NCI-H1930 (cell line): ENCODE measurements at places on chromosomes 1 and 21.

GRCh38 chr1:180953291-180954004, 40.8 kb downstream of the KIAA1614 start:
- no peak for DNase-seq

DNA sequence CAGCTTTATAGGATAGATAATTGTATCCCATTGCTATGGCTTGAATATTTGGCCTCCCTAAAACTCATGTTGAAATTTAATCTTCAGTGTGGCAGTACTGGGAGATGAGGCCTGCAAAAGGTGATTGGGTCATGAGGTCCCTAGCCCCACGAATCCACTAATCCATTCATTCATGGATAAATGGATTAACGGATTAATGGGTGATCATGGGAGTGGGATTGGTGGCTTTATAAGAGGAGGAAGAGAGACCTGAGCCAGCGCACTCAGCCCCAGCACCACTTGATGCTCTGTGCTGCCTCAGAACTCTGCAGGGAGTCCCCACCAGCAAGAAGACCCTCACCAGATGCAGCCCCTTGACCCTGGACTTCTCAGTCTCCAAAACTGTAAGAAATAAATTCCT, 32.0 kb downstream of the S100A6 start:
- no peak for DNase-seq

GRCh38 chr1:29639741-29640427, 403.6 kb downstream of the PTPRU start:
- no peak for DNase-seq

GRCh38 chr1:224454402-224455055, 19.9 kb upstream of the WDR26 start:
- no peak for DNase-seq

DNA sequence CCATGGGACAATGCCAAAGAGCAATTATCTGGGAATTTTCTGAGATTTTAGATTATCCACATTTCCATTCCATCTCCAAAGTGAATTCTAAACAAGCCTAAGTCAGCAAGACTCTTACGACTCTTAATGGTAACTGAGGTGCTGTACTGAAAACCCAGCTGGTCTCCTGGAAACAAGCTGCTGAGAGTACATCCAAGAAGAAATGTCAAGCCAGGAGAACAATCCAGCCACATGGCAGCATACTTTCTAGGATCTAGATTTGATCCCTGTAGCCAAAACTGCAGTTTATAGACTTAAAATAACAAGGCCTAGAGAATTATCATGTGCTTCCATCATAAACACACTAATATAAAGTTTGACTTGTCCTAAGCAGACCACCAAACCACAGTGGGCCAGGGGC, 45.8 kb downstream of the KCNH1 start:
- DNase-seq = no peak

DNA sequence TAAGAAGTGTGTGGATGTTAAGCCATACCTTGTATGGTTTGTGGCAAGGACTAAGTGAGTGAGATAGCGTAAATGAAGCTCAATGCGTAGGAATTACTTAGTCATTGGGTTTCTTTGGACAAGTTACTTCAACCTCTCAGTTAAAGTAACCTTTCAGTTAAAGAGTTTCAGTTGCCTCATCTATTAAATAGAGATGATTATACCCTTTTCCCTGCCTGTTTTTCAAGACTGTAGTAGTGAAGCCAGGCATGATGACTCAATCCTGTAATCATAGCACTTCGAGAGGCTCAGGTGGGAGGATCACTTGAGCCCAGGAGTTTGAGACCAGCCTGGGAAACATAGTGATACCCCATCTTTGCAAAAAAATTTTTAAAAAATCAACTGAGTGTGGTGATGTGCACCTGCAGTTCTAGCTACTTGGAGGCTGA, 6.3 kb downstream of the ZMPSTE24 start:
- DNase-seq = no peak

- DNase-seq = no peak
Observed at GRCh38 chr21:34967509-34968289, 81.4 kb downstream of the RUNX1 start.

- DNase-seq = no peak
Observed at GRCh38 chr21:19048098-19048672, 644.6 kb upstream of the TMPRSS15 start.

GRCh38 chr1:32094746-32095521, 12.9 kb upstream of the KPNA6 start:
- DNase-seq = no peak

DNA sequence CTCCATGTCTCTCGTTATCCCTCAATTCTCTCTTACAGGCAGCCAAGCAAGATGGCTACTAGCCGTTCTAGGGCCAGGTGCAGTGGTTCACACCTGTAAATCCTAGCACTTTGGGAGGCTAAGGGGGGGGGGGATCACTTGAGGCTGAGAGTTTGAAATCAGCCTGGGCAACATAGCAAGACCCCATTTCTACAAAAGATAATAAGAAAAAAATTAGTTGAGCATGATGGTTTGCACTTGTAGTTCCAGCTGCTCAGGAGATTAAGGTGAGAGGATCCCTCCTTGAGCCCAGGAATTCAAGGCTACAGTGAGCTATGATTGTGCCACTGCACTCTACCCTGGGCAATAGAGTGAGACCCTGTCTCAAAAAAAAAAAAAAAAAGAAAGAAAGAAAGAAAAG, 80.4 kb downstream of the NKAIN1 start:
- no peak for DNase-seq

- DNase-seq = peak; percentile 40
Observed at GRCh38 chr21:24276204-24276603, 1331.1 kb downstream of the MRPL39 start.

DNA sequence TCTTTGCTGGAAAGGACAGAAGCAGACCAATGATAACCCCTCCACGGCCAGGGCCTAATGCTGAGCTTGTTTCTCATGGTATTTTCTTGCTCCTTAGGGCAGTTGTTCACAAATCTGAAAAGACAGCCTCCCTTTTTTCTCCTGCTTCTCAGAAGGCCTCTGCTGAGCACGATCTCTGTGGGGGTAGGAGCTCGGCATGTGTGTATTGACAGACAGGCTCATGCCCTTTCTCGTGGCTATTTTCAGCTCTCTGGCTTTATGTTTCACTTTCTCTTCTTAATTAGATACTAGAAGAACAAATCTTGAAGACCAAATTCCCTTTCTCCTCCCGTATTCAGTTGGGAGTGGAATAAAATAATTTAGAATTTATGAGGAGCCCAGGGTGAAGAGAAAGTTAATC, 768 bp upstream of the RIIAD1 start:
- DNase-seq = no peak

DNA sequence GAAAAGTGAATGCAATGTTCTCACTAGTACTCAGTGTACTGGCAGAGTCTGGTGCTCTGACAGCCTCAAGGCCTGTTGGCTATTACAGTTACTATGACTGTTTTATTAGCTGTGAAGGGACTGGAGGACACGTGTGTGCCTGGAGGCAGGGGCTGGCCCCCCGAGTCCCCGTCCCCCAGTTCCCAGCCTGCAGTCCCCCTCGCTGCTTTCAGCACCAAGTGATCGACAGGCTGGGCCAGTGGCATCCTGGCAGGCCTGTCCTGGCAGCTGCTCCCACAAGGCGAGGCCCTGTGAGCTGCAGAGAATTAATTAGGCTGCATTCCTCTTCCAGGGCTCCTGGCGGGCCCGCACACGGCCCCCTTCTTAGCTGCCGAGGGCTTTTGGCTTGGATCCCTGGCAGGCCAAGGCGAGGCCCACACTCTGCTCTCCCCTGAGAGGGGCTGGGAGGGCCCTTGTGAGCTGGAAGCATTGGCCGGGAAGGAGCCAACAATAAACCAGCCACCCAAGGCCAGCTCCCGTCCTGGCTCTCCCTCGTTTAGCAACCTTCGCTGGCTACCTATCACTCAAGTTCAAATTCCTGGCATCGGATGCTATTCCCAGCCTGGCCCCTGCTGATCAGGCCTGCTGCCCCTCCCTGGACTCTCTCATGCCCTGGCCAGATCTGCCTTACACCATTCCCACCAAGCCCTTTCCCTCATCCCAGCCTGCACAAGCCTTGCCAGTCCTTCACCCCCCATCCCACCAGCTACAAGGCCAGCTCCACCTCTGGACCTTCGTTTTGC, 9.8 kb downstream of the EDN2 start:
- DNase-seq = no peak

- no peak for DNase-seq
Observed at GRCh38 chr1:158371188-158371953, 17.7 kb downstream of the CD1E start.

- DNase-seq = no peak
Observed at GRCh38 chr1:84510668-84511067, 4.3 kb upstream of the GNG5 start.

- no peak for DNase-seq
Observed at GRCh38 chr1:53411541-53412152, 47.6 kb upstream of the DMRTB1 start.

DNA sequence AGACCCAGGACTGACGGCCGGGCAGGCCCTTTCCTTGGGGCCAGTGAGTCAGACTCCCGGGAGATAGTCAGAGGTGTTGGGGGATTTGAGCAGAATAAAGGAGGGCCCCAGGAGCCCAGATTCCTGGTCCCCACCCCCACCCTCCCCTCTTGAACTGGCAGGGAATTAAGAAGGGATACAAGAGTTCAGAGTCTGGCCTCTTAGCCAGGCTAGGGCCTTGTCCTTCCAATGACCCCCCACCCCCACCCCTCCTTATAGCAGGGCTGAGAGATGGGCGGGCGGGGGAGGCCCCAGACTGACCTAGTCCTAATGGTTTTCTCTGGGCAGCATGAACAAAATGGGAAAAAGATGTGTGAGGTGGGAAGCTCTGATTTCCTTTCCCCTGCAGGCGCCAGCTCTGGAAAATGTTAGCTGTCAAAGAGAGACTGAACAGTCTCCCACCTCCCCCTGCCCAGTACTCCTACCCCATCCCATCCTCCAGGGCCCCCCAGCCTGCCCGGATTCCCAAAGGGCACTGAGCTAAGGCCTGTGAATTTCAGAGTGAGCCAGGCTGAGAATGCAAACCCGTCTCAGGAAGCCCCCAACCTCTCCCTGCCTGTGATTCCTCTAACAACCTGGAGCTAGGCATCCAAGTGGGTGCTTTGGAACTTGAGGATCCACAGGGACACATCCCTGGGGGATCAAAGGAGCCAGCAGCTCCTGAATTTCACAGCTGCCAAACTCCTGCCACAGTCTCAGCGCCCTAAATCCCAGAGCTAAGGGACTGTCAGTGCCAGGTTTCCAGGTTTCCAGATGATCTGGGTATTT, 5.8 kb upstream of the CRABP2 start:
- DNase-seq = no peak

GRCh38 chr1:236489710-236490377, 33.9 kb upstream of the LGALS8 start:
- peak; percentile 33 for DNase-seq

DNA sequence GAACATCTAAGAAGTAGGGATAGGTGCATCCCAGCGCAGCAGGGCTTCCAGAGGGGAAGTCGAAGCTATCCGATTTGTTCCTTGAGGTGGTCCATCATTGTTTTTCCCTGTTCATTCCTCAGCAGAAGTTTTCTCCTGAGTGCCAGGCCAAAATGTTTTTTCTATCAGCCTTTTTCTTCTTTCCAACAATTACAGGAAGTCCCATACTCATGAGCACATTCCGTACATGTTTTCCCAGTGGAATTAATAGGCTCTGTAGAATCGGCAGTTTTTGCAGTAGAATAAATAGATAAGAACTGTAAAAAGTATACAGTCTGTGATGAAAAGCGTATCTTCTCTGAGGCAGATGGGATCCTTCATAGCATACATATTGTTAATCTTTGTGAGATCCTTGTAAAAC, 24.8 kb downstream of the CD101 start:
- DNase-seq = no peak

- no peak for DNase-seq
Observed at GRCh38 chr1:109499081-109499480, 5.2 kb downstream of the CYB561D1 start.

DNA sequence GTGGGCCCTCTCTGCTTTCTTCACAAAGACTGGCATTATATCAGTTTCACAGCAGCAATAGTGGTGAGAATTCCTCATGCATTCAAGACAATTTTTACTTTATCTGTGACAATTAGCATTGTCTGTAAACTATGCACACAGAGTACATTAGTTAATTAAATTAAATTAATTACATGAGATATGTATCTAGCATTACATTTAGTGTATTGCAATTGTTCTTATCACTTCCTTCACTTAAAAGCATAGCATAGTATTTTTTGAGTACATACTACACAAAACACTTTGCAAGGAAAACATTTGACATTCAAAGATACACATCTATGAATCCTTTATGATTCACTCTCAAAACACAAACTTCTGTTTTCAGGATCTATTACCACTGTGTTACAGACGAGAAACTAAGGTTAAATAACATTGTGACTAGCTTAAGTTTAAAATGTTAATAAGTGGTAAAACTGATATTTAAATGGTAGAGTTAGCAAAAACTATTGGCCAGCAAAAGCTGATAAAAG, 1542.6 kb downstream of the PLA2G4A start:
- no peak for DNase-seq

DNA sequence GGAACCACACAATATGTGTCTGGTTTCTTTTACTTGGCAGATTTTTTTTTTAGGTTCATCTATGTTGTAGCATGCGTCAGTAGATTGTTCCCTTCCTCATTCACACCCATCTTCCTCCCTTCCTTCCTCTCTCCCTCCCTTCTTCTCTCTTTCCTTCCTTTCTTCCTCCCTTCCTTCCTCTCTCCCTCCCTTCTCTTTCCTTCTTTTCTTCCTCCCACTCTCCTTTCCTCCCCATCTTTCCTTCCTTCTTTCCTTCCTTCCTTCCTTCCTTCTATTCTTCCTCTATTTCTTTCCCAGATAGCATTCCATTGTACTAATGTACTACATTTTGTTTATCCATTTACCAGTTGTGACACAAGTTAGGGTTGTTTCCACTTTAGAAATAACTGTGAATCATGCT, 218.0 kb downstream of the RGS7 start:
- no peak for DNase-seq

- DNase-seq = no peak
Observed at GRCh38 chr1:238832106-238832505, 554.3 kb upstream of the CHRM3 start.

DNA sequence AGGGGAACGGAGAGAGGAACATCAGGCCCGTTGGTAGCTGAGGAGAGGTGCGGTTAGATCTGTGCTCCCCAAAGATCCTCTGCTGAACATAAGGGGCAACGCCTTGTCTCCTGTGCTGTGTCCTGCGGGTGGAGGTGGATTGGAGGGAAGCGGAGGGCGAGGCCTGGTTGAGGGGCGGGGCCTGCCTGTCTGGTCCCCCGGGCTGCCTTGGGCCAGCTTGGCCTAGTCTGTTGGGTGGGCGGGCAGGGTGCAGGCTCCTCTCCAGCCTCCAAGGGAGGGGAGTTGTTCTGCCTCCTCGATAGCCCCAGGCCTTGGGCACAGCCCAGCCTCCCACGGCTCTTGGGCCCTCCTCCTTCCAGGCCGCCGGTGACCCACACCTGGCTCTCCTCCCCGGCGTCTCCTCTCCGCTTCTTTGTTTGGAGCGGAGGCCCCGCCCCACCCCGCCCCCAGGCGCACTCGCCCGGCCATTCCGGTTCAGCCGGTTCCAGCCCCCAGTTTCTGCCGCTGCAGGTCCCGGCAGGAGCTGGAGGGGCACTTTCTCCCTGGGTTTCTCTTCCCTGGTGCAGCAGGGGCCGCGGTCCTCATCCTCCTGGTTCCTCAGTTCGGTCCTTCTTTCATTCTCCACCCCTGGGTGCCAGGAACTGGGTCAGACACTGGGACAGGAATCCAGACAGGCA, 19.4 kb downstream of the PTPRF start:
- no peak for DNase-seq
